Activated CD4-positive, alpha-beta T cell treated with anti-CD3 and anti-CD28 coated beads, Interleukin-2, amount 50 U/mL, for 1 hour (primary cell): ENCODE measurements at places on chromosomes 4 and X.

DNA sequence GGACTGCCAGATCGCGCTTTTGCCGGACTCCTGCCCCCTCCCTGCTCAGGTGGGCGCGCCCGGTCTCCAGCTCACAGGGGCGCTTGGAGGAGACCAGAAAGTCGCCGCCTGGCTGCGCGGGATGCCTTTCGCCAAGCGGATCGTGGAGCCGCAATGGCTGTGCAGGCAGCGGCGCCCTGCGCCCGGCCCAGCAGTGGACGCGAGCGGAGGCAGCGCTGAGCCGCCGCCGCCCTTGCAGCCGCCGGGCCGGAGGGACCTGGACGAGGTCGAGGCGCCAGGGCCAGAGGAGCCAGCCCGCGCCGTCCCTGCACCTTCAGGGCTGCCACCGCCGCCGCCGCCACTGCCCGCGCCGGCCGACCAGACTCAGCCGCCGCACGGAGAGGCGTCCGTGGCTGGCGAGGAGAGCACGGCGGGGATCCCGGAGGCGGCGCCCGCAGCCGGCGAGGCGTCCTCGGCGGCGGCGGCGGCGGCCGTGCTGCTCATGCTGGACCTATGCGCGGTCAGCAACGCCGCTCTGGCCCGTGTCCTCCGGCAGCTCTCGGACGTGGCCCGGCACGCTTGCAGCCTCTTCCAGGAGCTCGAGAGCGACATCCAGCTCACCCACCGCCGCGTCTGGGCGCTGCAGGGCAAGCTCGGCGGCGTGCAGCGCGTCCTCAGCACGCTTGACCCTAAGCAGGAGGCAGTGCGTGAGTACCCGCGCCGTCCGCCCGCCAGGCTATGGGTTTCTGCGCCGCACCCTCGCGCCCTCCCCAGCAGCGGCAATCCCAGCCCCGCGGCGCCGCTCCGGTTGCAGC is 834 bp downstream of the NHS start:
- no peak for DNase-seq

DNA sequence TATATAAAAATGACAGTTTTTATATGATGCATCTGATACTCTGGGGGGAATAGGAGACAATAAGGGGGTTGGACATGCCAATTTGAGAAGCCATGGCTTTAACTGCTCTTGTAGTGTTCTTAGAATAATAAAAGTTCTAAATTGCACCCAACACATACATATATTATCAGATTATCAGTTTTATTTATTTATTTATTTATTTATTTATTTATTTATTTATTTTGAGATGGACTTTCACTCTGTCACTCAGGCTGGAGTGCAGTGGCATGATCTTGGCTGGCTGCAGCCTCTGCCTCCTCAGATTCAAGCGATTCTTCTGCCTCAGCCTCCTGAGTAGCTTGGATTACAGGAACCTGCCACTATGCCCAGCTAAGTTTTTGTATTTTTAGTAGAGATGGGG is 356.8 kb downstream of the TLL1 start:
- no peak for DNase-seq

DNA sequence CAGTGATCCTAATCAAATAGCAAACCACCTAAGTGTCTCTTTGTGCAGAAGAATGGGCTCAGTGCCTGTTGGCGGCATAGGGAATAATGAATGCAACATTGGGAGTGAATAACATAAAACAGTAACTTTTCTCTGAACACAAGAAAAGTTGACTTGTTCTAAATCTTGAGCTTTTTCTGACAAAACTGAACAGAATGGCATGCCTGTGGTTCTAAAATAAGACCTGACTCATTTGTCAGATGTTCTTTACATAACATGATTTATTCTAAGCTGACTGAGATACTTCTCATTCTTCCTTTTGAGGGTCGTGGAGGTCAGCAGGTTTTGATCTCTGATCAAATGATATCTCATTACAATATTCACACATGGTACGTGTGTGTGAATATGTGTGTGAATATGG is 165.4 kb upstream of the WDR1 start:
- no peak for DNase-seq

- no peak for DNase-seq
Observed at GRCh38 chr4:70996018-70996360, 2.5 kb downstream of the DCK start.

DNA sequence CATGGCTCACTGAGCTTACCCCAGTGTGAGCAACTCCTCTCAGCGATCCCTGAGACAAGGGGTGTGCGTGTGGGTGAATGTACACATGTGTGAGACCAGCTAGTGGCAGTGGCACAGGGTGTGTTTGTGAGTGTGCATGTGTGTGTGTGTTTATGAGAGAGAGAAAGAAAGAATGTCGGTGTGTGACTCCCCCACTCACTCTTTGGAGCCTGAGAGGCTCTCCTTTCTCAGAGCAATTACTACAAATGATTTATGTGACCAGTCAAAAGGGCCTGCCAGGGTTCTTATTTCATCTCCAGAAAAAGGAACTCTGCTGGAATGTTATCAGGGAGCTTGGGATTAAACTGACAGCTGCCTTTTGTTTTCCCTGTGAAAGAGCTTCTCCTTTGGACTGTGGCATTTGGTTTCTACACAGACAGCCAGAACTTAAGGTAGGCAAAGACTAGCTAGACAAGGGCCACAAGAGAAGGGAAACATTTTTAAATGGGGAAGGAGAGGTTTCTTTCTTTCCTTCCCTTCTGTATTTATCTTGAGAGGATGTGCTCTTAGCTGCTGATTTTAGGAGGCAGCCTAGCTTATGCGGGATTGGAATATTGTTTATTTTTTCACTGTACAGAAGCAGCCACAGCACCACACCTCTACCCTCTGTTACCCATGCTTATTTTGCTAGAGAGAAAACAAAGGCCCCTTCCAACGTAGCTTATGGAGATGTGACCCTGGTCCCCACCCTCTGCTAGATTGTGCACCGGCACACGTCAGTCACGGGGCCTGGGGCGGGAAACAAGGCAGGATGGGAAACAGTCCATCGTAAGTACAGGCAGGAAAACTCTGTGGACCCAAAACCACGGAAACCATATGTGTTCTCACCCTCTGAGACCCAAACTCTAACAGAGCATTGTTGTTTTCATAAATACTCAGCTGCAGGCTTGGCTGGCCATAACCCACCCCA is 143.5 kb downstream of the MGST2 start:
- no peak for DNase-seq

GRCh38 chr4:84804136-84804535 is 162.4 kb downstream of the WDFY3 start:
- DNase-seq, result no peak

DNA sequence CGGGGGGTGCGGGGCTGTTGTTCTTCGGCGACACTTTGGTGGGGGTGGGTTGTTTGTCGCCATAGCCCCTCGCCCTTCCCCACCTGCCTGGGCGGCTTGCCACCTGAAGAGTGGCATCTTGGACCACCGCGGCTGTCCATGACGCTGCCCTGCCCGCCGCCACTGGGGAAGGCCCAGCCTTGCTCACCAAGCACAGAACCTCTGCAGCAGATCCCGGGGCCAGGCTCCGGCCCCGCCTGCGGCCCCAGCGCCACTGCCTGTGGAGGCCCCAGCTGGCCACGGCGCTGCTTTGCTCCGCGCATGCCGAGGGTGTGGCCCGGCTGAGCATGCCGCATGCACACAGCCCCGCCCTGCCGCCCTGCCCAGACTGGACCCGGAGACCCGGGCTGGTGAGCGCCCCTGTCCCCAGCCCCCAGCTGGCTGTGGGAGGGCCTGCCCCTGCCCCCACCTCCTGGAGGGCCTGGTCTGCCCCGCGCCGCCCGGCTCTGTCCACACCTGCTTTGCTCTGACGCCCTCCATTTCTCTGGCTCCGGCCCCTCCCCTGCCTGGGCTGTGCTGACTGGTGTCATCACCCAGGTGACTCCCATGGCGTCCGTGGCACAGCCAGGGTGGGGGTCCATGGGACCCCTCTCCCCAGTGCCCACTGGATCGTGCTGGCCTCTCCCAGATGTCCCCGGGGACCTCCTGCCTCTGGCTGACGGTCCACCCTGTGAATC is 5.3 kb downstream of the NAT8L start:
- DNase-seq, result no peak
